ENCODE measurements at places on chromosomes 12 and 14. TPM values are rescaled to one million over a fixed set of nuclear protein-coding genes. Genes with fewer than 3 reads are reported as not detected.

Gene CCND2
- polyA plus RNA-seq, result 16.0 TPM

Gene CLEC9A
- polyA plus RNA-seq, result 12.6 TPM

GRCh38 chr12:66708704-66709456 lies 30.0 kb upstream of the GRIP1 start:
- no peak overlapping the region for H3K4me3 ChIP-seq
- no peaks in the 10 kb centered on the region for H3K27me3 ChIP-seq
- H3K4me1 ChIP-seq, result peaks cover 7% of the 10 kb centered on the region
- peak; percentile 41 for DNase-seq

DNA sequence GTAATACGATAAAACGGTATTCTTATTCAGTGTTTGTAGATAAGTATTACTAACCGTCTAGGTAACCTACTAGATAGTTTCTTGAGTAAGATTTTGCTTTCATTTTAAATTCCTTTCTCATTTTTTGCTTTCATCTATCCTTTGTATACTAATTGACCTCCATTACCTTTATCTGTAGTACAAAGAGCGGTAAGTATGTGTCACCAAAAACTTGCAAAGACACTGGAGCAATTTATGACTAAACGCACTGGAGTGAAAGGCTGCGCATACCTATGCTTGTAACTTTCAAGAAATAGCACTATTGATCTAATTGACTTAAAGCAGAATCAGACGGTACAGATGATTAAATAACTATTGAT lies 1.7 kb downstream of the ARHGAP5 start:
- H3K27me3 ChIP-seq, result peaks cover 8% of the 10 kb centered on the region
- H3K36me3 ChIP-seq, result no peaks in the 10 kb centered on the region
- H3K4me1 ChIP-seq, result peaks cover 5% of the 10 kb centered on the region
- no peak for DNase-seq

All from thymus (tissue), 14 donors.